Stimulated activated CD4-positive, alpha-beta T cell treated with anti-CD3 and anti-CD28 coated beads, Interleukin-15, amount 100 ng/mL, for 24 hours (primary cell): ENCODE measurements at places on chromosomes 3 and 15.
A peak's percentile ranks its signal among the peaks of the same experiment; 100 is the strongest.

DNA sequence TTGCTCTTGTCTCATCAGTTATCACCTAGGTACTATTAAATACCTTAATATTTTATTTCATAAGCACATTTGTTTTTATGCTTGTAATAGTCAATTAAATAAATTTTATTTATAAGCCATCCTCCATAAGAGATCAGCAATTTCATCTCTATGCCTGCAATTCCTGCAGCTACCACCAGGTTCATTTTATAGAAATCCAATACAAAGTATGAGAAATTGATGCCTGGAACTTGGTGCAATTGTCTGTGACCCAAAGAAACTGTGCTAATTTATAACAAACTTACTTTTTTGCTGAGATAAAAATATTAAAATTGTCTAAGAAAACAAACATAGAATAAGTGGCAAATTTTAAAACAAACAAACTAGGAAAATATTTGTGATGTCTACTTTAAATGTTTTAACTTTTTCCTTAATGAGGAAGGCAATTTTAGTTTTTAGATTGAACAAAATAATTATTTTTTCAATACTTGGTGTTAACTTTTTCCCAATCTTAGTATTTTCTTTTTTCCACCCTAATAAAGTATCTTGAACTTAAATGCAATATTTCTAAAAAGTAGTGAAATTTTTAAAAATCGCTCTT, 1026.6 kb downstream of the ROBO1 start:
- DNase-seq = no peak

- no peak for DNase-seq
Observed at GRCh38 chr3:71464613-71465012, 118.9 kb downstream of the FOXP1 start.

- DNase-seq = no peak
Observed at GRCh38 chr3:52088445-52089367, 32.3 kb upstream of the DUSP7 start.

GRCh38 chr3:177609613-177610012, 412.3 kb upstream of the TBL1XR1 start:
- no peak for DNase-seq

DNA sequence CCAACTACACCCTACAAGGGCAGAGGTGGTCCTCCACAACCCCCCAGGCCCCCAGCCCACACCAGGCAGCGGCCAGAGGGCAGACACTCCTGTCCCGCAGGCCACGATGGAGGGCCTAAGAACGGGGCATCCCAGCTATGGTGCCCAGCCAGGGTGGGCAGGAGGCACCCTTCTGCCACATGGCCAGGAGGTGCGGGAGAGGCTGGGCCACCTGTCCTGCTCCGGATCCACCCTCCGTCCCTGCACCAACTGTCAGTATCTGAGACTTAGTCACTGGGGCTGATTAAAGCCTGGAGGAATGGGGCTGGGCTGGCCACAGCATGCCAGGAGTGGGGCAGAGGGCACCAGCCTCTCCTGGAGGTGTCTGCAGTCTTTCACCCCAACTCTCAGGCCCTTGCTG, 37.9 kb downstream of the TNK2 start:
- no peak for DNase-seq

- DNase-seq = no peak
Observed at GRCh38 chr15:29554531-29554930, 267.7 kb downstream of the TJP1 start.

- no peak for DNase-seq
Observed at GRCh38 chr3:61578667-61579367, 17.4 kb downstream of the PTPRG start.

DNA sequence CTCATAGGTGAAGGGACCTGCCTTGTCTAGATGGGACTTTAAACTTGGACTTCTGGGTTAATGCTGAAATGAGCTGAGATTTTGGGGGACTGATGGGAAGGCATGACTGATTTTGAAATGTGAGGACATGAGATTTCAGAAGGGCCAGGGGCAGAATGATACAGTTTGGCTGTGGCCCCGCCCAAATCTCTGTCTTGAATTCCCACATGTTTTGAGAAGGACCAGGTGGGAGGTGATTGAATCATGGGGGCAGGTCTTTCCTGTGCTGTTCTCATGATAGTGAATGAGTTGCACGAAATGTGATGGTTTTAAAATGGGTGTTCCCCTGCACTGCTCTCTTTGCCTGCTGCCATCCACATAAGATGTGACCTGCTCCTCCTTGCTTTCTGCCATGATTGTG, 42.8 kb downstream of the ILDR1 start:
- DNase-seq = no peak

DNA sequence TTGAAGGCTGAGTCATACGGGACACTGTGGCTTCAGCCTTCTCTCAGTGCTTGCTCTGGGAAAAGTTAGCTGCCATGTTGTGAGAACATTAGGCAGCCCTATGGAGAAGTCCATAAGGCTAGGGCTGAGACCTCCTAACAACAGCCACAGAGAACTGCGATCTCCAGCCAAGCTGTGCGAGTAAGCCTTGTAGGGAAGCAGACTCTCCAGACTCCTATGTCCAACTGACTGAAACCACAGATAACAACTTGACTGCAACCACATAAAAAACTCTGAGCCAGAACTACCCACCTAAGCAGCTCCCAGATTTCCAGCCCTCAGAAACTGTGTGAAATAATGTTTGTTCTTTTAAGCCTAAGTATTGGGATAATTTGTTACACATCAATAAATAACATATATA, 40.7 kb downstream of the DENND6A start:
- no peak for DNase-seq

GRCh38 chr3:22231061-22231460, 480.1 kb upstream of the ZNF385D start:
- no peak for DNase-seq

DNA sequence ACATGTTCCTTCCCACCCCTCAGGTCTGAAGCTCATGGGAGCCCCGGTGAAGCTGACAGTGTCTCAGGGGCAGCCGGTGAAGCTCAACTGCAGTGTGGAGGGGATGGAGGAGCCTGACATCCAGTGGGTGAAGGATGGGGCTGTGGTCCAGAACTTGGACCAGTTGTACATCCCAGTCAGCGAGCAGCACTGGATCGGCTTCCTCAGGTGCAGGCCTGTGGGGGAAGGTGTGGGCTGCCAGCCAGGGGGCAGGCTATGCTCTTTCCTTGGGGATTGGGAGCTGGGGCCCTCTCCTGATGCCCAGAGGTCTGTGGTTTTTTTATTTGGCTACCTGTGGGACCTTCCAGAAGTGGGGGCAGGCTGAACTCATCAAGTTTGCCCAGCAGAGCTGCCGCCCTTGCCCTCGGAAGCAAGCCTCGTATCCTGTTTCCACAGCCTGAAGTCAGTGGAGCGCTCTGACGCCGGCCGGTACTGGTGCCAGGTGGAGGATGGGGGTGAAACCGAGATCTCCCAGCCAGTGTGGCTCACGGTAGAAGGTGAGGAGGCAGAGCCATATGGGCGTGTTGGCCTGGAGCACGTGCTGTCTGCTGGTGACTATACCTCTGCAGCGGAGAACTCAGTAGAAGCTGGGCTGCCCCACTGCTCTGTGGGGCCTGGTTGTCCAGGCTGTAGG, 2.2 kb downstream of the TYRO3 start:
- DNase-seq = no peak

GRCh38 chr3:149091983-149092382, 5.7 kb upstream of the HLTF start:
- no peak for DNase-seq

DNA sequence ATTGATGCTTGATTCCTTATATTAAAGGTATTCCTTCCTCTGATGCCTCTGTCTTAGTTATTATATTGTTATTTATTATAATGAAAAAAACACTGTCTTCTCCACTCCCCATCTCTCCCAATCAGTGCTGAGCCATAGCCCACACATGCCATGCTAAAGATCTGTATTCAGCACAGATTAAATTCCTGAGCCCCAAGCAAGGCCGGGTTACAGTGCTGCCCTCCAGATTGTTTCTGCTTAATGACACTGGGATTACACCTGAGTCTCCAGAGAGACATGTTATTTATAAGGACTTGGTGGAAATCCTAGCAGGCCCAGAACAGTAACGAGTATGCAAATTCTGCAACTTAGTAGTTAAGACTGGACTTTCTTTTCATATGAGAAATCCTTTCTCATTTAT, 305.9 kb upstream of the UMPS start:
- no peak for DNase-seq

- DNase-seq = peak; percentile 39
Observed at GRCh38 chr15:40891810-40892446, 2.3 kb upstream of the VPS18 start.
